Activated T-helper 1 cell treated with anti-CD3 and anti-CD28 coated beads, Interleukin-2, amount 50 U/mL, for 16 hours (primary cell): ENCODE measurements at places on chromosomes 12 and 14.

DNA sequence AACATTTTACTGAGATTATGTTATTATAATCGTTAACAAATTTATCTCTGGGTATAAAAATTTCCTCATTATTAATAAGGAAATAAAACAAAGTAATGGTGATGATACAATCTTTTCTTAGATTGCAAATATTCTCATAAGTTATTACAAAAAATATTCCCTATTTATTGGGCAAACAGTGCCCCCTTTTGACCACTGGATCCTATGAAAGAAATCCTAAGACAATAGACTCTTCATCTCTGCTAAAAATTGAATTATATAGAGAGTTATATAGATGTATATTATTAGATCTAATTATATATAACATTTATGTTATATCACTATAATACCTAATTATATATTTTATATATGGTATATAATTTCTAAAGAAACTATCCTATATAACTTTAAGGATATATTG, 94.2 kb upstream of the FGD4 start:
- DNase-seq: no peak

GRCh38 chr14:45364565-45365156, 111.7 kb upstream of the MIS18BP1 start:
- DNase-seq: no peak

- DNase-seq: no peak
Measured at GRCh38 chr12:1594006-1594260, 448 bp downstream of the FBXL14 start.

- DNase-seq: no peak
Measured at GRCh38 chr14:32510815-32511214, 181.7 kb downstream of the AKAP6 start.

DNA sequence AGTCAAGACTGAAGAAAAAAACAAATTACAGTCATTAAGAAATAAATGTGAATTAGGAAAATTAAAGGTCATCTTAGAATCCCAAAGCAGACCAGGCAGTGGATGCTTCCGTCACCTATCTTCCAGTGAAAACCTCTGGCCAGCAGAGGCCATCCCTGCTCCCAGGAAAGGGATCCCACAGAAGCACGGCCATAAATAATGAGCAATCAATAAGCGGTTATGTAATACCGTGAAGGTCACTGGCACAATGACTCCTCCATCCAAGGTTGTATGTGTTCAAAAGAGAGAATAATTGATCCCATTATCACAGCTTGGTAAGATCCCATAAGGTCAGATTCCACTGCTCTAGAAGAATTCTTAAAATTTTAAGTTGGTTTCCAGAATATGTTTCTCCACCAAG, 85.7 kb downstream of the PPP2R5E start:
- DNase-seq: no peak

DNA sequence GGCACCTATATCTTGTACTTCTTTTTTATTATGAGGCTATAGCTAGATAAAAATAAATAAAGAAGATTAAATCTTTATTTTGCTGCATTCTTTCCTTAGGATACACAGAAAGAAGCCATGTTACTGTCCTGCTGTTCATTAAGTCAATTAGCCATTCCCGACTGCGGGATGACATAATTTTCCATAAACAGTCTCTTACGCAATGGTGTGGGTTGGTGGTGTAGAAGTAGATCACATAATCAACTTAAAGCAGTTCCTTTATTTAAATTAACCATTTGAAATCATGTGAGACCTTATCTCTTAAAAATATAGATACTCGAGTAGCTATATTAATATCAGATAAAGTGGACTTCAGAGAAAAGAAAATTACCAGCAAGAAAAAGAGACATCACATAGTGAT, 40.2 kb downstream of the TAOK3 start:
- DNase-seq: no peak
